GOT3 (cell line): ENCODE measurements at places on chromosomes 11 and 22.

DNA sequence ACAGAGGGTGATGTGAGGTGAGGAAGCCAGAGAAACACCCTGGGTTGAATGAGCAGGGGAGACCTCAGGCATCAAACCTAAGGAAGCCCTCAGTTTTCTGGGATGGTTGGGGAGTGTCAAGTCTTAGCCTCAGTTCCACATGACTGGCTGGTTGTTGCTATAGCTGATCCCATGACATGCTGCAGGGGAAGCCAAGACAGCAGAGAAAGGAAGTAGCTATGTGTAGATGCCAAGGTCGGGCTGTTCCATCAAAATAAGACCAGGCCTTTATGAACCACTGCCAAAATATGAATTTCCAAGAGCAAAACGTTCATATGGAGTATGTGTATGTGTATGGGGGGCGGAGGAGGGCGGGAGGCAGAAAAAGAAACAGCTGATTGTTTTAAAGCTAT lies 11.6 kb downstream of the CD59 start:
- no peak for DNase-seq

- no peak for DNase-seq
These were observed 140.3 kb downstream of the GRIK4 start for GRCh38 chr11:120651836-120652235.

DNA sequence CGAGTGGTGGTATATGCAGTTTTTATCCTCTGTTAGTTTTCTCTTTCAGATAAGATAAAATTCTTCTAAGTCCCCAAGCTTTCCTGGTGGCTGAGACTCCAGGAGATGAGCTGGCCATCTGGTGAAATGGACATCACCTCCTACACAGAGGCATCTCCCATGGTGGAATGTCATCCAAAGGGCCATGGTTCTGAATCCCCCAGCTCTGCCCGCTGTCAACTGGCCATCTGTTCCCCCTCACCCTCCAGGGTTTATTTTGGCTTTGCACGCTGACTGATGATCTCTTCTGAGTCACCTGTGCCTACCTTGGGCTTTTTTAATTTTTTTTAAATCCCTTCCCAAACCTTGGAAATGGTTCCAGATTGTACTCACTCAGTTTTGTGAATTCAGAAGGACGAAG lies 142.2 kb downstream of the HIPK3 start:
- no peak for DNase-seq

DNA sequence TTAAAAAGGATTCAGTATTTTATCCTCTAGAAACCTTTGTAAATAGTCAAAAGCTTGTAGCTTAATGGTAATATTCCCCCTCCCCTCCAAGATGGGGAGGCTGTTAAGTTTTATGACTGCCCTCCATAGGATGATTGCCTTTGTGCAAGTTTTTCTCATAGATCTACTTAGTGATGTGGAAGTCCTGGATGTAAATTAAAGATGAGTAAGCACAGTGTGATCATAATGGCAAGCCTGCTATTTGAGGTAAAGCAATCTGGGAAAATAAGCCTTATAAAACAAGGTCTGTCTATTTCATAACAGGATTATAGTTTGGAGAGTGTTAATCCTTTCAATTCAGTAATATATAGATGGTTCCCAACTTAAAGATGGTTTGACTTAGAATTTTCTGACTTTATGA lies 216.3 kb downstream of the DDX10 start:
- DNase-seq = no peak

GRCh38 chr11:77213589-77214428 lies 85.8 kb downstream of the MYO7A start:
- no peak for DNase-seq
